EL (cell line): ENCODE measurements at places on chromosomes 11 and 22.

- no peak for DNase-seq
Observed at GRCh38 chr11:134556186-134556585, 144.1 kb upstream of the B3GAT1 start.

DNA sequence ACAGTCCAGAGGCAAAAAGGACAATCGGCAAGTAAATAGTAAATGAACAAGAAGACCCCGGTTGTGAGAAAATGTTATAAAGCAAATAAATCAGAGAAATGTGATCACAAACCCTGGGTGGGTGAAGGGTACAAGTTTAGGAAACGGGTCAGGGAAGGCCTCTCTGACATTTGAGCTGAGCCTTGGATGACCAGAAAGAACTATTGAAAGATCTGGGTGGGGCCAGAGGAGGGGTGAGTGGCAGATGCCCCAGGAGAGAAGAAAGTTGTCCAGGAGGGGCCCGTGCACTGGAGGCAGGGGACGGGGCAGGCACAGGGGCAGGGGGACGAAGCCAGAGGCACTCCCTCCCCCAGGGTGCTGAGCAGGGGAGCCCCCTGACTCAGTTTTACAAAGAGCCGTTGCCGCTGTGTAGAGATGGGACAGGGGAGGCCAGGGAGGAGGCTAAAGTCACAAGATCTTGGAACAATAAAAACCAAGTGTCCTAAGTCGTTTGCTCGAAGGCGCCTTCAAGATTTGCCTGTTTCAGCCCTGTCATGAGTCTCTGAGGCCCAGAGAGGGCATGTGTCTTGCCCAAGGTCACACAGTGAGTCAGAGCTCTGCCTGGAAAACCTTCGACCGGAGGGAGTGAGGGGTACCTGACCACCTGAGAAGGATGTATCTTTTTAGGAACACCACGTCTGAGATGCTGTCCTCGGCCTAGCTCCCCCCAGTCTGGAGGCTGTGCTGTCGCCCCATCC lies 10.8 kb upstream of the PDGFB start:
- DNase-seq, result no peak

- peak; percentile 68 for DNase-seq
Observed at GRCh38 chr11:64536396-64536941, 54.6 kb upstream of the SLC22A12 start.

- DNase-seq, result no peak
Observed at GRCh38 chr22:36212901-36213300, 11.3 kb upstream of the APOL4 start.

GRCh38 chr11:109956124-109956793 lies 136.9 kb upstream of the ZC3H12C start:
- no peak for DNase-seq

- DNase-seq, result no peak
Observed at GRCh38 chr11:77457340-77457739, 16.6 kb downstream of the PAK1 start.

GRCh38 chr11:79809487-79809886 lies 368.7 kb upstream of the TENM4 start:
- DNase-seq, result no peak

GRCh38 chr11:23236826-23237555 lies 376.7 kb upstream of the CCDC179 start:
- peak; percentile 54 for DNase-seq

DNA sequence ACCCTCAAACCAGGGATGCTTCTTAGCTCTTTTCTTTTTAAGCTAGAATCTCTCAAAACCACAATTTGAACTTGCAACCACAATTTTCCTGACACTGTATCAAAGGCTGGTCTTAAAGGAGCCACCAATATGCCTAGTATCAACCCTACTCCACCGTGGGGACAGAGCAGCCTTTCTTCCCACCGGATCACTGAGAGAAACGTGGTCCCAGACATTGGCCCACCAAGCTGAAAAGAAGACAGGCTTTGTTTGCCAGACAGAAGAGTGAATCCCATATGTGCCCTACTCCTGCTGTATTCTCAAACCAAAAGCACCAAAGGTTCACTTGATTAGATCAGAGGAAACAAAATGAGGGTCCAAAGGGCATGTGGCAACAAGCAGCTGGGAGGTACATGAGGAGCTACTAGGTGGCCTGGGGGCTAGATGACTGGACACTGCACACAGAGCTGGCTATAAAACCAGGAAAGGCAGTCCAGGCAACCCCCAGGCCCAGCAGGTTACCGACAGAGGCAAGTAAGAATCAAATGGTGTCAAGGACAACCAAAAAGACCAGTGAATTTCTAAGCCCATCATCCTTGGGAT lies 3.6 kb upstream of the VWCE start:
- DNase-seq, result no peak

DNA sequence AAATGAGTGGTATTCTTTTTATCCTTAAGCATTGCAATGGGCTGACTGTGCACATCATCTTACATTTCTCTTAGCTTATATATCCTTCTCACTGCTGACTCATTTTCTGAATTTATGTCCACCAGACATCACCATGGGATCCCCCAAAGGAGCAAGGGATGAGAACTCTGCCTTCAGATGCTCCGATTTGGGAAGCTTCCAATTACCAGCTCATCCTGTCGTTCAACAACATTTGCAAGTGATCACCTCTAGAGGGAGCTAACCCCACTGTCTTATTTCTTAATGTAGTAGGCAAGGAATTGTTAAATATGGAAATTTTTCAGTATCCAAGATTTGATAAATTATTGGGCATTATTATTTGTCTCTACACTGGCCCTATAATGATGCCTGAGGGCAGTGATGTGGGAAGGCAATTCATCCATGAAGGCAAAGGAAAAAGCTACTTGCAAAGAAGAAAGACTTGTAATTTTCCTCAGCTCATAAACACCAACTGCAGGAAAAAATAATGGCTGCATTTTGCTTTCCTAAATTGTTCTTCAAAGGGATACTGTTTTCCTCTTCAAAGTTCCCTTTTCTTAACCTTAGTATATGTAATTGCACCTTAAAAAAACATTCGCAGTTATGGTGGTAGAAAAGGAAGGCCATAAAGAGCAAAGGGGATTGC lies 102.4 kb upstream of the FSHB start:
- peak; percentile 51 for DNase-seq

DNA sequence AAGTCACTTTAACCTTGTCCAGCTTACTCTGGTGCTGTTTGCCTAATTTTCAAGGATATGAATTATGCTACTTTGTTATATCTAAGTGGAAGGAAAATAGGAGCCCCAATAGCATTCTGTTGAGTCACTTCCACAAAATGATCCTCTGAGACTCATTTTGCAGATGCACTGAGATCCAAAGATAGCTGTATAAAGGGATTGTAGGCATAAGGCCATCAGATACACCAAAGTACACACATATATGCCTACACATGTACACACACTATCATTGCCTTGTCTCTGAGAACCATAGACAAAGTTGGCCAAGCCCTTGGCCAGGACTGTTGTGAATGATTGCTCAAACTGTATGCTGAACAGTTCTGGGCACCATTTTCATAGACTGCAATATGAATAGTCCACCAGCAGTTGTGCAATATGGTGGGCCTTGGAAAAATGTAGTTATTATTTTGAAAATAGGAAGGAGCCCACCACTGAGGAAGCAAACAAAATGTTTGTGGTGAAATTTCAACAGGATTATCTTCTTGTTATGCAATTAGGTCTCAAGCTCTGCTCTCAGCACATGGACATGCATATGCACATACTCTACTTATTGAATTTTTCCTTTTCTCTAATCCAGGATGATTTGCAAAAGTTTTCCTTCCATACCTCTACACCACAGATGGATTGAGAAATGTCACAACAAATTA lies 186.0 kb upstream of the CTSC start:
- DNase-seq, result peak; percentile 77

GRCh38 chr11:28981381-28981780 lies 873.2 kb downstream of the METTL15 start:
- DNase-seq, result peak; percentile 27

- no peak for DNase-seq
Observed at GRCh38 chr11:116062490-116063171, 558.4 kb upstream of the CADM1 start.
